PC-3 (cell line): ENCODE measurements at places on chromosomes 7 and 10.

DNA sequence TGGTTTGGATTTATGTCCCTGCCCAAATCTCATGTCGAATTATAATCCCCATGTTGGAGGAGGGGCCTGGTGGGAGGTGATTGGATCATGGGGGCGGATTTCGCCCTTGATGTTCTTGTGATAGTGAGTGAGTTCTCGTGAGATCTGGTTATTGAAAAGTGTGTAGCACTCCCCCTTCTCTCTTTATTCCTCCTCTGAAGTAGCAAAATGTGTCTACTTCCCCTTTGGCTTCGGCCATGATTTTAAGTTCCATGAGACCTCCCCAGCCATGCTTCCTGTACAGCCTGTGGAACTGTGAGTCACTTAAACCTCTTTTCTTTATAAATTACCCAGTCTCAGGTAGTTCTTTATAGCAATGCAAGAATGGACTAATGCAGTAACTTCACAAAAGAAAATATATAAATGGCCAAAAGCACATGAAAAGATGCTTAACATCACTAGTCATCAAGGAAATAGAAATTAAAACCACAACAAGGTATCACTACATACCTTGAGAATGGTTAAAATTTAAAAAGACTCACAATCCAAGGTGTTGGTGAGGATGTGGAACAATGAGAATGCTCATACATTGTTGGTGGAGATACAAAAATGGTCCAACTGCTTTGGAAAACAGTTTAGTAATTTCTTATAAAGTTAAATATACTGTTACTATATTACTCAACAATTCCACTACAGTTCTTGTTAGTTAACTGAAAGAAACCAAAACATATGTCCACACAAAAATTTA is 218.7 kb downstream of the SNX10 start:
- DNase-seq, result no peak

GRCh38 chr10:125554016-125554703 is 128.8 kb downstream of the TEX36 start:
- no peak for DNase-seq

DNA sequence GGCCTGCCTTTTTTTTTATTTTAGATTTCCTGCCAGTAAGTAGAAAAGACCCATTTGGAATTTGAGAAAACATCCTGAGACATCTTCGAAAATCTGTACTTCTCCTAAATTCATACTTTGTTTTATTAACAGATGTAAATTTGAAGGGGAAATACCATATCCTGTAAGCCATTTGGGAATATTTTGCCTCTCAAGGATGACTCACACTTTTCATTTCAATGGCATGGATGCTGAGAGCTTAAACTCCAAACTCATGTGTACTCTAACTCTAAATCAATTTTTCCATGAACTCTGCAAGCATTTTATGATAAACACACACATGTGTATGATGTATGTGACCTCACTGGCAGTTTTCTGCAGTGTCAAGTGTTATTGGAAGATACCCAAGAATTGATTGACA is 89.0 kb downstream of the SEMA3A start:
- DNase-seq, result no peak

DNA sequence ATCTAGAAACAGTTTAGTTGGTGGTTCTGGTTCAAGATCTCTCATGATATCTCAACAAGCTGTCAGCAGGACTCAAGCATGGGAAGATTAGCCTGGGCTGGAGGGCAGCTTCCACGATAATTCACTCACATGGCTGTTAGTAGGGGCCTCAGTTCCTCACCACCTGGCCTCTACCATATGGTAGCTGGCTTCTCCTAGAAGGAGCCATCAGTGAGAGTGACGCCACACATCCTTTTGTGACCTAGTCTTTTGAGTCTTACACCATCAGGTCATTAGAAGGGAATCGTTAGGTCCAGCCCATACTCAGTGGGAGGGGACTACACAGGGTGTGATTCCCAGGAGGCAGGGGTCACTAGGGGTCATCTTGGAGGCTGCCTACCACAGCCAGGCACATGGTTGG is 239.3 kb upstream of the PLPP4 start:
- no peak for DNase-seq

GRCh38 chr10:116511365-116511764 is 34.4 kb upstream of the PNLIP start:
- no peak for DNase-seq

DNA sequence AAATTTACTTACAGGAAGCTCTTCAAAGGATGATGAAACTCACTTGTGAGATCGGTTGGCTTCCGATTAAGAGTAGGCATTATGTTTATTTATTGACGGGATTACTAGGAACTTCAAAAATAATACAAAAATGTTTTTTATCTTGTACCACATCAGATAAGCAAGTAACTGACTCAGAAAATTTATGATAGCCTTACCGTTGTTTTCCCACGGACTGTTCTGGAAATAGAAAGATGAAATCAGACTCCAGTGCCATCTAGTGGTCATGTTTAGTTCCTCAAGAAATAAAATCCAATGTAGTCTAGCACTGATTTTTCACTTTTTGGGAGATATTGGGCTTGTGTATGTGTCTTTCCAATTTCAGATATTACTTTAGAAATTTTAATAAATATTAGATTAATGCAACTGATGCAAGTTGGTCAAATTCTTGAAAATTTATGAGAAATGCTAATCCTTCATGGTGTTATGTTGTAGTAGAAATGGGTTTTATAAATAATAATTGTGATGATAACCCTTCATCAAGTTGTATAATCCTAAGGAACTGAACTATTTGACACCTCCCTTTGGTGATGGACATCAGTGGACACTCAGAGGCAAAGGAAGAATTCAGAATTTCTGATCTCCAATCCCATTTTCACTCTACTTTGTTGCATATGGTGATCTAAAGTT is 168.8 kb downstream of the TMEM26 start:
- peak; percentile 98 for DNase-seq

- DNase-seq, result peak; percentile 96
Observed at GRCh38 chr10:50579491-50580261, 44.1 kb downstream of the SGMS1 start.

DNA sequence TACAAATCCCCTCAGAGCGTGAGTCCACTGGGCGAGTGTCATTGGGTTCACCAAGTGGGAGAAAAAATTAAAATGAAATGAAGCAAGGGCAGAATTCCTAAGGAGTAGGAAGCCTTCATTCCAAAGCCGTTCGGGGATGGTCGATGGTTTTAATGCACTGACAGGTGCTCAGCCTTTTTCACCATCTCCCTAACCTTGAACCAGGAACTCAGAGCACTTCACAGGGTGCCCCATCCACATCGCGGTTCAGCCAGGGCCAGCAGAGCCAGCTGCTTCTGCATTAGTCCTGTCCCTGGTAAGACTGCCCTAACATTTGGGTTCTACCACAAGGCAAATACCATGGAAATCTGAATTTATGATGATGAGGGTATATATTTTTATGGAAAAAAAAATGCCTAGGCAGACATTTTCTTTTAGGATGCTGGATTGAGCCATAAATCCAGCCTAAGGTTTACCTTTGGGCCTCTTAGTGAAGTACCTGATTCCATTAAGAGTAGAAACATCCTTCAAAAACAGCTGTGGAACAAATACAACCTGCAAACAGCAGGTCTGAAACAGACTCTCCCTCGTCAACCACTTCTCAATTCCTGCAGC is 203.5 kb upstream of the RNF32 start:
- DNase-seq, result no peak

GRCh38 chr7:158120716-158121115 is 466.9 kb downstream of the PTPRN2 start:
- DNase-seq, result no peak

DNA sequence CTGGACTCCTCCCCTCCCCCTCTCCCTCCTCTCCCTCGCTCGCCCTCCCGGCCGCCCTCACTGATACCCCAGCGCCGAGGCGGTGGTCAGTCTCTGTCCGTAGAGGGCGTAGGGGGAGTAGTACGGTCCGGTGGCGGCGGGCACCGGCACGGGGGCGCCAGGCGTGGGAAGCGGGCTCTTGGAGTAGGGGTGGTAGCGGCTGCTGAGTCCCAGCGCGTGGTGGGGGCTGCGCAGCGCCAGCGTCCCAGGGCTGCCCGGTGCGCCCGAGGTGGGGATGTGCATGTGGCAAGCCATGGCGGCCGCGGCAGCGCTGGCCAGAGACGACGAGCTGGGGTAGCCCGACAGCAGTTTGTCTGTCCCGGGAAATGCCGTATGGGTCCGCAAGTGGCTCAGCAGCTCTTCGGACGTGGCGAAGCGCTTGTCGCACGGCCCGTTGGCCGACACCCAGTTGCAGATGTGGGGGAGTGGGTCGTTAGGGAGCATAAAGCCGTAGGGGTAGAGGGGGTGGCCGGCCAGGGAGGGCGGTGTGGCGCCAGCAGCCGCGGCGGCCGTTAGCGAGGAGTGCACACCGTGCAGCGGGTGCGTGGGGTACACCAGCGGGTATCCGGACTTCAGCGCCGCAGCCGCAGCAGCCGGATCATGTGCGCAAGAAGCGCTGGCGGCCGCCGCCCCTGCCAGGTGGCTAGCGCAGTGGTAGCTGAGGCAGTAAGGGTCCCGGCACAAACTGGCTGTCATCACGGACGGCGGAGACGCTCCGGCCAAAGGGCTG is 2.7 kb downstream of the ZNF503 start:
- DNase-seq, result peak; percentile 71

DNA sequence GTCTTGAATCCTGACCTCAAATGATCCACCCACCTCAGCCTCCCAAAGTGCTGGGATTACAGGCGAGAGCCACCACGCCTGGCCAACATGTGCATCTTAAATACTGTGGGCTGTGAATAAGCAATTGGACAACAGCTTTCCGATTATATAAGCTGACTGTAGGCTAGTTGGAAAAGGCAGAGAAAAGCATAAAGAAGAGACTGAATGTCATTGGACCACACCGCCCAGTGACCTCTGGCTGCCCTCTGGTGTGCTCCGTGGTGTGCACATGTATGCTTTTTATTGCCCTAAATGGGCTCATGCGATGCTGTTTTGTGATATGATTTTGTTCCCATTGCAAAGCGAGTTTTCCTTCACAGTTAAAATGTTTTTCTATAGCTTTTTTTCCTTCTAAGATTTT is 15.4 kb upstream of the CSGALNACT2 start:
- no peak for DNase-seq

GRCh38 chr10:125102821-125103220 is 57.5 kb downstream of the CTBP2 start:
- no peak for DNase-seq

DNA sequence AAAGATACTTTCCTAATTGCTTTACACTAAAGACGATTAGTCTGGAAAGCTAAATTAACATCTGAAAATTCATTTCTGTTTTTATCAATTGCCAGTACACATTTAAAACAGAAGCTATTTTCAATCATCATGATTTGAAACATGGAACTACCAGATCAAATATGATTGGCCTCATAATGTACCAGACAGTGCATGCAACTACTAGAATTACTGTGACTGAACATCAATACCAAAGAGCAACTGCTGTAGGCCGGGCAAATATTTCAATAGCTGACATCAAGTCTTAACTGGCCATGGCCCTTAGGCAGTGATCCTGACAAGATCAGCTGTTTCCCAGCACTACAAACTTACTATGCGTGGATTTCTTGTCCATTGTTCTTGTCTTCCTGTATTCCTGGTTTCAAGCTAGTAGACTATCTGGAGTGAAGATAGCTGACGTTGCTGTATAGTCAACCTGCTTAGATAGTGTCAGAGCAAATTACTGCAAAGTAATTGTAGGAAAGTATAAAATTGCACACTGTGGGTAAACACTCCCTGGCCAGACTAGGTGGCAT is 21.7 kb upstream of the WNT16 start:
- DNase-seq, result no peak

DNA sequence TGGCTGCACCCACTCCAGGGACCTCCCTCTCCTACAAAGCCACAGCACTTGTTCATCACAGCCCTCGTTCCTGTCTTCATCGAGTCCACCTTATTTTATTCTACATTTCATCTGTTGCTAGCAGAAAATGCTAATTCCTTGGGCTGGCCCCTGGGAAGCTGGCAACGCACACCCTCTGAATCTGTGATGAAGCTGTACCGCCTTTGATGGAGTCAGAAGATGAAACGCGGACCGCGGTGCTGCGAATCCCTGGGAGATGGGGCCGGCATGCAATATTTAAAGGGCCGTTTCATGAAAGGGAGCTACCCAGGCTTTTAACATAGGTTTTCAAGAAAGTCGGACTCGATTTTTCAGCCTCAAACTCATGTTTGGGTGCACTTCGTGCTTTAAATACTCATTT is 88.5 kb downstream of the NPTX2 start:
- no peak for DNase-seq

DNA sequence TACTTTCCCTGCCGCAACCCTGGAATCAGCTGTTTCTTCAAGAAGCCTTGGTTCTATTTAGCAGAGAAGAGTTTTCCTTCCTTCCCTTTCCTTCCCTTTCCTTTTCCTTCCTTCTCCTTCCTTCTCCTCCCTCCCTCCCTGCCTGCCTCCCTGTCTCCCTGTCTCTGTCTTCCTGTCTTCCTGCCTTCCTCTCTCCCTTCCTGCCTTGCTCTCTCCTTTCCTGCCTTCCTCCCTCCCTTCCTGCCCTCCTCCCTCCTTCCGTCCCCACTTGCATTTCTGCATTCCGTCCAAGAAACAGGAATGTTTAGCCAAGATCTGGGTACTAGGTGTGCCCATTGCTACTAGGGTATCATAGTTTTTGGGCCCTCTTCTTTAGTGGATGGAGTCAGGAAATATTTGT is 21.9 kb downstream of the SND1 start:
- peak; percentile 27 for DNase-seq

- DNase-seq, result no peak
Observed at GRCh38 chr7:97868788-97869187, 3.4 kb downstream of the ASNS start.

- no peak for DNase-seq
Observed at GRCh38 chr10:96305019-96305418, 785 bp downstream of the DNTT start.

DNA sequence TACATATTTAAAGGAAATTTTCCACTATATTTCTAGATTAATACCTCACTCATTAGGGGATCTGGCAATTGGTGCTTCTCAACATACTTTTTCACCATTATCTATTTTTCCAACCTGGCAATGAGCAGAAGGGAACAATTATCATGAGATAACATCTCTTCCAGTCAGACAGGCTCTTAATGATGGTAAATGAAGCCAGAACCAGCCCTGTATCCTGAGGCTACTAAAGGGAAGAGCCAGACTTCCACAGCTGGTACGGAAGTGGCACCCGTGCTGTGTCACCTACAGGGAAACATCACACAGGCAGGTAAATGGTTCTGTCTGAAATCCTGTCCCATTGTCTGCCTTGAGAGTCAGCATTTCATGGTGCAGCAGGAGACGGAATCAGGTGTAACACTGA is 75.9 kb downstream of the ELMO1 start:
- DNase-seq, result no peak

DNA sequence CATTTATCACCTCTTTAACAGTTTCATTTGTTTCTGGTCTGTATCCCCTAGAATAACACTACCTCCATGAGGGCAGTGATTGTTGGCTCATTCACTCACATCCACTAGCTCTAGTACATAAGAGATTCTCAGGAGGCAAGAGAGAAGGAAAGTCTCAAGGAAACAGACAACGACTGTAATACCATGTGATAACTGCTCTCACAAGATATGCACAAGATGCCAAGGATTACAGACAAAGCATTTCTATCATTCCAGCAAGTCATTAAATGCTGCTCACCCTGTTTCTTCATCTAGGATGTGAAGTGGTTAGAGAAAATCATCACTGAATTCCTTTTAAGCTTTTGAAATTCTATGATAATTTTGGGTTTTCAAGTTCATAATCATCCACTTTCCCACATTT is 115.3 kb downstream of the HIBADH start:
- DNase-seq, result no peak
